Activated T-cell treated with anti-CD3 and anti-CD28 coated beads for 24 hours (primary cell): ENCODE measurements at places on chromosomes 7 and 10.

DNA sequence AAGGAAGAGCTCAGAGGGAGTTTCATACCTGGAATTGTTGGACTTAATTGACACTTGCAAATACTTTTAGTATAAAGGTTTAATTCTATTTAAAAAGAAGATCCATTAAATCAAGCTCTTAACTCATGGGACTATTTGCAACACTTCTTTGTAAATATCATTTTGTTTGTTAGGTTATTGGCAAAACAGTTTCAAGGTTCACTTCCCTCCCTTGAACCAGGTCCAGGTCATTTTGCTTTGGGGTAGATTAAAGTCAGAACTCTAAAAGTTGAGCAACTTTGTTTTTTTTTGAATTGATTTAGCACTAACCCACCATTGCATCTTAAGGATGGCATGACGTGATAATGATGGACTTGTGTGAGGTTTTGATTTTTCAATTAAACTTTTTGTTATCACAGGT is 45.9 kb downstream of the ZRANB1 start:
- DNase-seq = no peak

DNA sequence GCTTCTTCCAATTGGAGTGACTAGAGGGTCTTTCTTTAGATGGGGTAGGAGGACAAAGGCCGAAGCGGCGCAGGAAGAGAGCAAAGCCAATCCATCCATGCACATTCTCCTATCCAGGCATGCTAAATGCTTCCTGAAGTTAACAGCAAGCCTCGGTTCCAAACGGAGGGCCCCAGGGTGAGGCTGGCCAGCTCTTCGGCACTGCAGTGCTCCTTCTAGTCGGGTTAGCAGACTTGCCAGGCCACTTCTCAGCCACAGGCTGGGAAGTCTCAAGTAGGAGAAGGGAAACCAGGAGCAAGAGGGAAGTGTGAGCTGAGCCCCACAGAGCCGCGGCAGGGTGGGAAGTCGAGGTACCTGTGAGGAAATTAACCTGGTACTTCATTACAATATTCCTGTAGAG is 253.8 kb upstream of the INHBA start:
- no peak for DNase-seq

DNA sequence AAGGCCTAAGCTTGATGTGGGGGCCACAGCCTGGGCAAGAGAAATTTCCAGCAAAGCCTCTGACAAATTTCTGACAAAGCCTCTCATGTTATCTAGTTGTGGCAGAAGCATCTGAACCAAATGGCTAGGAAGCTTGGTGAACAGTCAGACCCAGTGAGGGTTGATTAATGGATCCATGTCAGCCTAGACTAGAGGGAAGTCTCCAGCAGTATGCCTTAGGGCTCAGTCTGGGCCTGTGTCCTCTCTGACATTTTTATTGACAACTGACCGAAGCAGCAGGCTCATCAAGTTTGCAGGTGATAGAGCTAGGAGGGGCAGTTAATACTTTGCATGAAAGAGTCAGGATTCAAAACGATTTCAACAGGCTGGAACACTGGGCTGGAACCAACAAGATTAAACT is 25.3 kb downstream of the HIF1AN start:
- no peak for DNase-seq

DNA sequence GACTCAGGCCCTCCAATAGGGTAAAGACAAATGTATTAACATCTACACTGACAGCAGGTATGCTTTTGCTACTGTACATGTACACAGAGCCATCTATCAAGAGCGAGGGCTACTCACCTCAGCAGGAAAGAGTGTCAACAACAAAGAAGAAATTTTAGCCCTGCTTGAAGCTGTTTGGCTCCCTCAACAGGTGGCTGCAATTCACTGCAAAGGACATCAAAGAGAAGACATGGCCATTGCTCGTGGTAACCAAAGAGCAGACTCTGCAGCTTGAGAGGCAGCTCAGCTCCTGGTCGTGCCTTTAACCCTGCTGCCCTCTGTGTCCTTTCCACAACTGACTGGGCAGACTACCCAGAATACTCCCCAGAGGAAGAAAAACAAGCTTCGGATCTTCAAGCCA is 5.1 kb downstream of the AKR1B15 start:
- no peak for DNase-seq

DNA sequence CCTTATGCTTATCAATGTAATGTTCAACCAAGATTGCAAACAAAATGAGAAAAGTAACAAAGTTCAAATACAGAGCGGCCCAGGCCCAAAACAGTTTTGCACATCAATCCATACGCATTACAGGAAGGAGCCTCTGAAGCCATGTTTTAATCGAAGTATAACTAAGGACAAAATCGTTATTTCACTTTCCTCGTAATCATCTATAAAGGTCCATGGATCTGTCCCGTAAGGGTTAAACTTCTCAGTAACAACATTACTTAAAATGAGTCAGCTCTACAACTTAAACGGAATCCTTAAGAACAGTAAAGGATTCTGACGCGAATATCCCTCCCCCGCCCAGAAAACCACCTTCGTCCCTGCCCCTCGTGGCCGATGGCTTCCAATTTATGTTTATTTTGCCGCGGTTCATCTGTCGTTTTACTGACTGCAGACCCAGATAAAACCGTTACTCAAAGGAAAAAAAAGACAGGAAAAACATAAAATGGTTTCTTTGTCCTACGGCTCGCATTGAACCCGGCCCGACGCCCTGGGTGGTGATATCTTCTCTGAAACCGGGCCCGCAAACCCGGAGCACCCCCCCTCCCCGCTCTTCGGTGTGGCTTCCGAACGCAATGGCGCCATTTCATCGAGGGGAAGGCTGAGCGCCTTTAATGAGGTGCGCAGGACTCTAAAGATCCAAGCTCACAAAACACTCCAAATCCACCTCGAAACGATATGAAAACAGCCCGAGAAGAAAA is 1.1 kb downstream of the HNRNPA2B1 start:
- DNase-seq = peak; percentile 51

- DNase-seq = no peak
Observed at GRCh38 chr10:33136271-33136670, 178.2 kb upstream of the ITGB1 start.

GRCh38 chr10:86964061-86964846 is 4.0 kb upstream of the ADIRF start:
- no peak for DNase-seq

- DNase-seq = no peak
Observed at GRCh38 chr10:62769574-62770242, 34.8 kb upstream of the ADO start.

DNA sequence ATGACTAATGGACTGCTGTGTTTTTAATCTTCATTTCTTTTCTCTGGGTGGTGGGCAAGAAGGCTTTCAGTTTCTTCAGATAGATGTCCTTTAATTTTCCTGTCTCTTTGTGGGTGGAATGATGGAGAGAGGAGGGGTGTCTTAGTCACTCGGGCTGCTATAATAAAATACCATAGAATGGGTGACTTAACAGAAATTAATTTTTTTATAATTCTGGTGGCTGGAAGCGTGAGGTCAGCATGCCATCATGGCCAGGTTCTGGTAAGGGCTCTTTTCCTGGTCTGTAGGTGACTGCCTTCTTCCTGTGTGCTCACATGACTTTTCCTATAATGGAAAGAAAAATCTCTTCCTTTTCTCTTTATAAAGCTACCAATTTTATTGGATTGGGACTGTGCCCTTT is 6.3 kb downstream of the RSBN1L start:
- no peak for DNase-seq

GRCh38 chr10:87685832-87686574 is 26.3 kb downstream of the PAPSS2 start:
- no peak for DNase-seq

- no peak for DNase-seq
Observed at GRCh38 chr10:53209944-53210611, 437.5 kb upstream of the MBL2 start.

DNA sequence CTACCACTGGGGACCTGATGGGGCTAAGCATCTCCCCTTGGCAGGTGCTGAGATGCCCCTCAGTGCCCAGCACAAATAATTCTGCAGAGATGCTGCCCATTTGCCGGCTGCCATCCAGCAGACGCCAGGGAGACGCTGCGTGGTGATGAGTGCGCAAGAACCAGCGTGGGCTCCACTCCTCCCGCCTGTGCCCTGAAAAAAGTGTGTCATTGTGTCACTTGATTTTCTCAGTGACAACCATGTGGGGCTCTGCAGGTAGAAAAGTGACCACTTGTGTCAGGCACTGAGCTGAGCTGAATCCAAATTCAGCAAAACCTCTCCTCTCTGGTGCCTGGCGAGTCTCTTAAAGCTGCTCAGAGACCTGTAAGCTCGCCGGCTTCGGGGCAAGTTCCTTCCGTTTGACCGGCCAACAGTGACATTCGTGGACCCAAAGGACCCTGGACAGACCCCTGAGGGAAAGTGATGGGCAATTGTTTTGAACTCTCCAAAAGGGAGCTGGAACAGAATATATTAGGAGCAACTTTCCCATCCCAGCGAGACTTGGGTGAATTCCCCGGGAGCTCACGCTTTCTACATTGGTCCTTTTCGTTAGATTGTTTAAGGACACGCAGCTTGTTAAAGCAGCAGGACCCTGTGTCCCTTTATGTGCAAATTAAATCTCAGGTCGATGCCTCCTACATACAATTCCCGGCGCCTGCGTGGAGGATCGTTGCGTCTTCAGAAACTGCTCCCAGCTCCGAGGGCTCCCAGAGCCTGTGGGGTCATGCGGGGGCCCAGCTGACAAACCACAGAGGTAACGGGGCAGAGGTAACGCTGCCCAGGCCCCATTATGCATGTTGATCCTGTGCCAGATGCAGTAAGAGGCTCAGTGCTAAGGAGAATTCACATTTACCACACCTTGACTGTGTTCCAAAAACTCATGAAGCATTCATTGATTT is 332.7 kb downstream of the ADARB2 start:
- no peak for DNase-seq

- no peak for DNase-seq
Observed at GRCh38 chr10:28505359-28505959, 27.5 kb upstream of the WAC start.

DNA sequence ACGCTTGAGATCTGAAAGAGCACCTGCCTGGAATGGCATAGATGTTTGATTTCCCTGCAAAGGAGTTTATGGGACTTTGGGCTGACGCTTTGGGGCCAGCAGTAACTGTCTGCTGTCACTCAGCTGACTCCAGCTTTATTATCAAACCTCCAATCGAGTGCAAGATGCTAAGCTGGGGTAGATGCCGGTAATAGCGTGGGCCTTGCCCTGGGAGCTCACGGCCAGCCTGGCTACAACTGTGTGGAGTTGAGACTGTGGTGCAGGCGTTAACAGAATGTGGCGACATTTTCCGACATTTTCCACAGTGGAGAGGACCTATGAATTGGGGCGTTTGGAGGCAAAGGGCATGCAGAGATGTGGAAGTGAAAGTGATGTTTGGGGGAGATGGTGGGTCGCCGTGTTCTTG is 1.3 kb downstream of the CHST12 start:
- no peak for DNase-seq

DNA sequence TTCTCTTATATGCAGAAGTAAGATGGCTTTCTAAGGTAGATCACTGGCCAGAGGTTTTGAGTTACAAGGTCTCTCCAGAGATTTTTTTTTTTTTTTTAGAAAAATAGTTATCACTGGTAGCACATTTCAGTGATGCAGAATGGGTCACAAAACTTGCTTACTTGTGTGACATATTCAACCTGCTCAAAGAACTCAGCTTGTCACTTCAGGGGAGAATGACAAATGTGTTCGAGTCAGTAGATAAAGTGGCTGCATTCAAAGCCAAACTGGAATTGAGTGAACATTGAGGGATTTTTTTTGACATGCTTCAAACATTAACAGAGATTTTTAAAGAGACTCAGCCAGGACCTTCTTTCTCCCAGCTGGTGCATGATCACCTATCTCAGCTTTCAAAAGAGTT is 33.4 kb downstream of the PHTF2 start:
- DNase-seq = no peak

DNA sequence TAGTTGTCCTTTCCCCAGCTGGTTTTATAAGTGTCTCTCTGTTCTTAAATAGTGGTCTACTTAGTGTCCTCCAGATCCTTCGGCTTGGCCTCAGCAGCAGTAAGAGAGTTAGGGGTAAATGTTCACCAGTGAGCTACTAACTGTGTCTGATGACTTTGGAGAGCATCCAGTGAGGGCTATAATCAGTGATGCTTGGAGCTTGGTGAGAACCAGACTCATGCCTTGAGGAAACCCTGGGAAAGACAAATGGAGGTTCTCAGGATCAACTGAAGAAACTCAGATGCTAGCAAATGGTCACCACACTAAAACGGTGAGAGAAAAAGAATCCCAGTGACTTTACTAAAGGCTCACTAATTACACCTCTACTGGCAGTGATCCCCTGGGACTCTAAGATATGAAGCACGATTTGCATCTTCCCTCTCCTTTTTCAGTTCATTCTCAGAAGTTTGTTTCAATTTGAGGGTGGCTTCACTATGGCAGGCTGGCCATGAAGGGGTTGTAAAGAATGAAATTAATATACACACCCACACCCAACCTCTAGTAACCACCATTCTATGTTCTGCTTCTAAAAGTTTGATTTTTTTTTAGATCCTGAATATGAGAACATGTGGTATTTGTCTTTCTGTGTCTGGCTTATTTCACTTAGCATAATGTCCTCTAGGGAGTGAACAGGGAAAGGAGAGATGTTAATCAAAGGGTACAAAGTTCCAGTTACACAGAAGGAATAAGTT is 177.9 kb downstream of the PDE1C start:
- DNase-seq = no peak

GRCh38 chr10:117736655-117737054 is 194.1 kb downstream of the EMX2 start:
- no peak for DNase-seq

DNA sequence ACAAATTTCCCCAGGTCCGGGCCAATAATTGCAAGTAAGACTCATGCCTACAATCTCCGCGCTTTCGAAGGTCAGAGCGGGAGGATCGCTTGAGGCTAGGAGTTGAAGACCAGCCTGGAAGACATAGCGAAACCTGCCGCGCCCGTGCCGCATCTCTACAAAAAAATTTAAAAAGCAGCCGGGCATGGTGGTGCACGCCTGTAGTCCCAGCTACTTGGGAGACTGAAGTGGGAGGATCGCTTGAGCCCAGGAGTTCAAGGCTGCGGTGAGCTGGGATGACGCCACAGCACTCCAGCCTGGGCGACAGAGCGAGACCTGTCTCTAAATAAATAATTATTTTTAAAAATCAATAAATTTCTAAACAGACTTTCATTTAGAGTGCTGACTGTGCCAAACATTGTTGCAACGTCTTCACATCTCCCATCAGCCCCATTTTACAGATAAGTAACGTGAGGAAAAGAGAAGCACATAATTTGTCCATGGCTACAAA is 494 bp upstream of the CFAP43 start:
- no peak for DNase-seq
